ENCODE measurements at places on chromosomes 3 and 15.

DNA sequence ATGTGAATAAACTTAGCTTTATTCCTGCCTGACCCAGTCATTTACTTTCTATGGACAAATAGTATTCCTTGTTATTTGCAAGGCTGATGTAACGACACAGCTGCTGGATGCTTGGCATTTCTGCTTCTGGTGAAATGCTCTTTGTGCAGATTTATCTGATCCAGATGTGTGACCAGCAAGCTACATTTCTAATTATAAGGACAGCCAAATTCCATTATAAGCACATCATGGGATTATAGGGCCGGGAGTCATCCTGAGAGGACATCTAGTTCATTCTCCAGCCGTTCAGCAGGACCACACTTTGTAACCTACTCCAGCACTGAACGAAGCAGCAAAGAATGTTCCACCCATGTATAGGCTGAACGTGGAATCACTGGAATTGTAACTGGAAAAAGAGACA is 42.9 kb downstream of the FNDC3B start:
- DNase-seq: no peak

- no peak for DNase-seq
Measured at GRCh38 chr3:149701977-149702350, 44.1 kb upstream of the WWTR1 start.

GRCh38 chr15:84736375-84736774 is 12.0 kb upstream of the ZNF592 start:
- DNase-seq: peak; percentile 41

- peak; percentile 63 for DNase-seq
Measured at GRCh38 chr3:184371570-184372018, 6.4 kb downstream of the THPO start.

DNA sequence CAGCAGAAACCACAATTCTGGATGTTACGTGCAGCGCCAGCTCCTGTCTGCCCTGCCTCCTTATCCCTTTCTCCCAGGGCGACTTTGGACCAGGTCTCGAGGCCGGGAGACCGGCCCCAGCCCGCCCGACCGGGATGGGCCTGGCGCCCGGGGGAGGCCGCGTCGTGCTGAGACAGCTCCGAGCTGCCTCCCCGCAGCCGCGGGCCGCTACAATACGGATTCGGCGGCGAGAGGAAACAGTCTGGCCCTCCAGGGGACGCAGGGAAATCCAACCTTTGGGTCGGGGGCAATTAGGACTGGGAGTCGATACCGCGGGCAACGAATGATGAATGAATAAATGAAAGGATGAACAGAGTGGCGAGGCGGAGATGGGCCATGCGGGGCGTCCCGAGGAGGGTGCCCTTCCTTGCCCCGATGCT is 537 bp downstream of the GRAMD2A start:
- no peak for DNase-seq

- DNase-seq: no peak
Measured at GRCh38 chr3:183307749-183308148, 54.7 kb downstream of the B3GNT5 start.

DNA sequence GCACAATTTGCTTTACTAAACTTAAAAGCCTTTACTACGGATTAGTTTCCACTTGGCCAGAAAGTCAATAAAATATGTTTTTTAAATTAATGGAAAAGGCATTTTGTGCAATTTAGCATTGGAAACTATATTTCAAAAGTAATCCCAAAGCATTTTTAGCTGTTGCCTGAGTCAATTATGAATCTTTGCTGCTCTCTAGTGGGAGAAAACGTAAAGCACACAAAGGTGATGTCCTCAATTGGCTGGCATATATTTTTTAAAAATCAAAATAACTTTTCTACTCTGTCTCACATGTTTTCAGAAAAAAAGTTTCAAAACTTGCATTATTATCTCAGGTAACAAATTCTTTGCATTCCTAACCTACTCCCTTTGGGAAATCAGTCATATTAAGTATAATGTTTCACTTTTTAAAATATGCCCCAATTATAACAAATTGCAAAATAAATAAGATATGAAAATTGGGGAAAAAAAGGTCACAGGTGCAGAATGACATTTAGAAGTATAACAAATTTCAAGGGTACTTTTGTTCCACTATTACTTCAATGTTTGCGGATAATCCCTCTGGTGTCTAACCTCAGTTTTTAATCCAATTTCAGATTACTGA is 47.2 kb upstream of the TEX55 start:
- DNase-seq: no peak

DNA sequence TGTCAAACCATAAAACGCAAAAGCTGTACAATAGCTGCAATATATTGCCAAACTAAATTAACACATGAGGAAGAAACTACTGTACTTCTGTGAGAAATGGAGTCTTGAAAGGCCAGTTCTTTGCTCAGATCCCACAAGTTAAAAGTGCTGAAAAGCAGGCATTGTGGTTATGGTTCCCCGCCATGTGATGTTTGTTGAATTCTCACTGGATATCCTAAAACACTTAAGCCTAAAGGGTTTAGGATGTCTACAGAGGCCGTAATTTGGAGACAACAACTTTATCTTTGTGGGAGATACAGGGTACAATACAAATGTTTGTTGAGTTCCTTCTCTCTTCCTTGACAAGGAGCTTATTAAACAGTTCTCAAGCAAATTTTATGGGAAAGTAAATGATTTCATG is 53.2 kb downstream of the TMEM212 start:
- DNase-seq: no peak

DNA sequence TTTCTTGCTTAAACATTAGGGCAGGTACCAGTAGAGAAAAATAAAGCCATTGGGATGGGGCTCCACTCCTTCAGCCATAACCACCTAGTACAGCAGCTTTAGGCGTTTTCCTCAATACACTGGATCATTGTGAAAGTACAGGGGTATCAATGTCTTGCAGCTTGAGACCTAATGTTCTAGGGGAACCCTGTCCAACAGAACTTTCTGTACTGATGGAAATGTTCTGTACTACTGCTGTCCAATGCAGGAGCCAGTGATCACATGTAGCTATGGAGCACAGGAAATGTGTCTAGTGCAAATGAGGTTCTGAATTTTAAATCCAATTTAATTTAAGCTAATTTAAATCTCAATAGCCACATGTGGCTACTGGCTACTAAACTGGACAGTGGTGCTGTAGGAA is 93.9 kb downstream of the NEDD4 start:
- no peak for DNase-seq

Measured in activated T-cell treated with anti-CD3 and anti-CD28 coated beads, Interleukin-2, amount 50 U/mL, for 1 hour (primary cell).